ENCODE measurements at places on chromosomes 5 and 9.
A peak's percentile ranks its signal among the peaks of the same experiment; 100 is the strongest.

- no peak for DNase-seq
Observed at GRCh38 chr5:96259151-96259772, 173.8 kb downstream of the PCSK1 start.

GRCh38 chr5:179023528-179024189, at the start of gene ZNF879:
Gene ZNF879, plus strand, starts transcription at chr5:179023804. Its CDS starts 1,201 bp downstream, at chr5:179025005.
- DNase-seq = peak; percentile 96

DNA sequence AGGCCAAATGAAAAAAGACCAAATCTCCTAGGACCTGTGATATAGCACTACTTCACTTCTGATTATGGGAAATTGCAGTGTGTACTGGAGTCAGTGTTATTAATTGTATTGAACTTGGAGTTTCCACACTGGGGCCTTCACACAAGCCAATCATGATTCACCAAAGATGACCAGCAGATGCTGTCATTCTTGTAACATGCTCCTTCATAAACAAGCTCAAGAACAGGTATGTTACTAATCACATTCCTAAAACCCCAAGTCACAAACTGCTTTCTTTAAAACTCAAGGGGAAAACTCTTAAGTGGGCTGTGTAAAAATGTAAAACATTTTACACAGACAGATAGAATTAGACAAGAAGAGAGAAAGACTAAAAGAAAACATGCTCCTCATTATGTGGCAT, 5.6 kb downstream of the KLHL3 start:
- no peak for DNase-seq

- DNase-seq = no peak
Observed at GRCh38 chr5:157458835-157459234, 1.2 kb upstream of the NIPAL4 start.

GRCh38 chr9:96519787-96520186, 69.8 kb downstream of the HABP4 start:
- DNase-seq = no peak

DNA sequence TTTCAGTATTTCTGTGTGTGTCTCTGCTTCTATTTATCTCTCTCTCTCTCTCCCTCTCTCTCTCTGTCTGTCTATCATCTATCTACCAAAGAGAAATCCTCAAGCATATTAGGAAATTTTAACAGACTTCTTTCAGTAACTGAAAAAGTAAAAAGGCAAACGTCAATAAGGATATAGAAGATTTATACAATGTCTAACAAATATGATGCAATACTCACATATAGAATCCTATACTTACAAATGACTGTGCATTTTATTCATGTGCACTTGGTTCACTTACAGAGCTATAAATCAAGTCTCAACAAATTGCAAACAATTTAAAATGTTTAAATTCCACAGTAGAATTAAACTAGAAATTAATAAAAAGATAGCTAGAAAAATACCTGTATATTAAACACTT, 289.0 kb downstream of the PSAT1 start:
- no peak for DNase-seq

DNA sequence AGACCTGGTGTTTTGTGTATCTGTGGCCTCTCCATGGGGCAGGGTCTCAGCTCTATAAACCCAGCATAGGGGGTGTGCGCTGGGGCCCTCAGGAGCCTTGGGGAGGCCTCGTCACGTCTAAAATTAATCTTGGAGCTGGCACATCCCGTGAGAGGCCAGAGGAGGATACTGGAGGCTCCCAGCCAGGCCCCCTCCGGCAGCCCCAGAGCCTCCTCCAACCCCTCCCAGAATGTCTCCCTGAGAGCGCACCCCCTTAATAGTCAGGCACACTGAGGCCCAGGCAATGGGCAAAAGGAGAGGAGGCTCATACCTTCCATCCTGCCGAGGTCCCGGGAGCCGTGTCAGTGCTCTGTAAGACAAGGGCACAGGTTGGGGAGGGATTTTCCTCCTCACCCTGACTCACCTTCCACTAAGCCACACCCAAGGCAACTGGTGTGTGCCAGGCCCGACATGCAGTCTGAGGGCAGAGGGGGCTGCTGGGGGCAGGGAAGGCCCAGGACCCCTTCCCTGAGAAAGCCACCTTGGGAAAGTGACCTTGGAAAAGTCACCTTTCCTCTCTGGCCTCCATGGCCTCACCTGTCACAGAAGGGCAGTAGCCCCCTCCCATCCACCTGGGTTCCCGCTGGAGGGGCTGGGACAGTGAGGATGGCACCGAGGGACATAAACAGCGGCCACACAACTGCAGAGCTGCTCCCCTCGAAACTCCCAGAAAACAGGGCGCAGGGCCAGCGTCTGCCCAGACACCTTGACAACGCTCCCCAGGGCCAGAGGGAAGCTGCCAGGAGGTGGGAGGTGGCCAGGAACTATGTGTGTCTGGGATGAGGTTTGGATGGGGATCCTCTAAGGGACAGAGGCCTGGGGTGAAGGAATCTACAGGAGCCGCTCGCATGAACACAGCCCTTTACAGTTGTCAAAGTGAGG, 2.9 kb downstream of the AK1 start:
- no peak for DNase-seq

- no peak for DNase-seq
Observed at GRCh38 chr9:22379272-22379671, 67.4 kb upstream of the DMRTA1 start.

GRCh38 chr5:143428155-143428554, 24.7 kb upstream of the NR3C1 start:
- DNase-seq = no peak

- no peak for DNase-seq
Observed at GRCh38 chr9:70169222-70169621, 89.6 kb upstream of the SMC5 start.

- DNase-seq = no peak
Observed at GRCh38 chr5:41279040-41279439, 65.7 kb upstream of the C6 start.
